Stimulated activated CD8-positive, alpha-beta memory T cell treated with anti-CD3 and anti-CD28 coated beads, Interleukin-4, amount 100 ng/mL, for 48 hours (primary cell): ENCODE measurements at places on chromosomes 2 and 18.

GRCh38 chr2:196219671-196220070 lies 48.3 kb upstream of the STK17B start:
- no peak for DNase-seq

GRCh38 chr2:43057742-43058725 lies 168.4 kb downstream of the ZFP36L2 start:
- no peak for DNase-seq

DNA sequence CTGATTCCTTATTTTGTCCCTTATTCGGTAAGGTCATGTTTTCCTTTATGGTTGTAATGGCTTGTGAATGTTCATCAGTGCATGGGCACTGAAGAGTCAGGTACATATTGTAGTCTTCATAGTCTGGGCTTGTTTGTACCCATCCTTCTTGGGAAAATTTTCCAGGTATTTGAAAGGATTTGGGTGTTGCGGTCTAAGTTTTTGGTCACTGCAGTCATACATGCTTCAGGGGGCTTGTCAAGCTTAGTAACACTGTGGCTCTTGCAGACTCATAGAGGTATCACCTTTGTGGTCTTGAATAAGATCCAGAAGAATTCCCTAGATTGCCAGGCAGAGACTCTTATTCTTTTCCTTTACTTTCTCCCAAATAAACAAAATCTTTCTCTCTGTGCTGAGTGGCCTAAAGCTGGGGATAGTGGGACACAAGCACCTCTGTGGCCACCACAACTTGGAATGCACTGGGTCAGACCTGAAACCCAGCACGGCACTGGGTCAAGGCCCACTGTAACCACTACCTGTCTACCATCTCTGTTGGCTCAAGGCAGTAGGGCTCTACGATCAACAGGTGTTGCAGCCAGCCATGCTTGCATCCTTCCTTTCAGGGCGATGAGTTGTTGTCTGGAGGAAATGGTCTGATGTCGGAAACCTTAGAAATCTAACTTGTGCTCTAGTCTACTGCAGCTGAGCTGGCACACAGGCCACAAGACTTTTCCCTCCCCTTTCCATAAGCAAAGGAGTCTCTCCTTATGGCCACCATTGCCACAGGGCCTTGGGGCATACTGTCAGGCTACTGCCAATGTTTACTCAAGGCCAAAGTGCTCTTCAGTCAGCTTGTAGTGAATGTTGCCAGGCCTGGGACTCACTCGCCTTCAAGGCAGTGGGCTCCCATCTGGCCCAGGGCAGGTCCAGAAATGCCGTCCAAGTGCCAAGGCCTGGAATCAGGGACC lies 21.5 kb downstream of the IL1RN start:
- no peak for DNase-seq

DNA sequence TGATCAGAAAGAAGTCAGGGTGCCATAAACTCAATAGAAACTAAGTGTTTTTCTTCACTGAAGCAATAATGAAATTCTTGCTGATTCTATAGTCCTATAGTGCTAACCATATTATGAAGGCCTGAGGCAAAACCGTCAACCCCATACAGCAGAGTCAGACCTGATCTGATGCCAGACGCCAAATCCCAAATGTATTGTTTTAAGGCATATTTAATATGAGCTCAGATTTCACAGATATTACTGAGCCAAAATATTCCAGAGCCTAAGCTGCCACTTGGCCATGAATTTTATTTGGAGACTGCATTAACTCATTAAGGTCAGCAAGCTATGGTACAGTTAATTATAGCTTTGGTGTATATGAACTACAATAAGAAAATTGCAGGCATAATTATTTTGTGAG lies 53.4 kb downstream of the SCN1A start:
- no peak for DNase-seq

GRCh38 chr2:241673797-241674725 lies 12.6 kb downstream of the DTYMK start:
- no peak for DNase-seq

DNA sequence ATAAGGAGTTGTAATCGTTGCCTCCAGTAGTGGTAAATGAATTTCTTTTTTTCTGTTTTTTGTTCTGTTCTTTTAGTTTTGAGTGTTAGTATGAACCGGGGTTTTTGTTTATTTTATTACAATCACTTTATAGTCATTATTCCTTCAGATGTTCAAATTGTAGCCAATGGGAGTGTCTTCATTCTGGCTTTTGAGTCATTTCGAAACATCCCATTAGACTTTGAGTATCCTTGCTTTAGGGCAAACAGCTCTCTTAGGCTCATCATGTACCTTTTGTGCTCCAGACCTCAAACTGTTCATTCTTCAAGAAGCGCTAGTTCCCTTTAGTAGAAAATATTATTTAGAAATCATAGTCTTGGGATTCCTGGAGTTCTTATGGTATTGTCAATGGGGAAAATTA lies 54.2 kb upstream of the PAX3 start:
- no peak for DNase-seq

DNA sequence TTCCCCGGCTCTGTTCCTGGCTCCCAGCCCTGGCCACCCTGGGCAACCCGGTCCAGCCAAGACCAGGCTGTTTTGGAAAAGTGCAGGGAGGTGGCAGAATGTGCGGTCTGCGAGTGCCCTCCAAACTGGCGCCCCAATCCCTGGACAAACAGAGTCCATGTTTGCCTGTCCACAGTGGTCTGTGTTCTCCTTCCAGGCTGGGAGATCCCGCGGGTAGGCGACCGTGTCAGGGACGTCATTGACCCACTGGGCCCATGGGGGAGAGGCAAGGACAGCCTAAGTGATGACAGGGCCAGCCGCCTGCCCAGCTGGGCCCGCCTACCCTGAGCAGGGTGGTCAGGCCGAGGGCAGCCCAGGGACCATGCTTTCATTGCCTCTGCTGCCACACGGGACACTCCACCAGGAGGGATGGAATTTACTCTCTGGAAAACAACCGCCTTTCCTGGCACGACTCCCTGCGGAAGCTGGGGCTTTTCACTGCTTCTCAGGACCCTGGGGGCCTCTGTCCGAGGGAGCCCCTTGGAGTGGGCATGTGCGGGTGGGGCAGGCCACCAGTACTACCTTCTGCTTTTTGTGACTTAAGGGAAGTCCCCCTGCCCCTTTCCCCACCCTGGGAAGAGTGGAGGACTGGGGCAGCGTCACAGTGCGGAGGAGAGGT lies 20.1 kb downstream of the CYP26B1 start:
- DNase-seq = no peak

DNA sequence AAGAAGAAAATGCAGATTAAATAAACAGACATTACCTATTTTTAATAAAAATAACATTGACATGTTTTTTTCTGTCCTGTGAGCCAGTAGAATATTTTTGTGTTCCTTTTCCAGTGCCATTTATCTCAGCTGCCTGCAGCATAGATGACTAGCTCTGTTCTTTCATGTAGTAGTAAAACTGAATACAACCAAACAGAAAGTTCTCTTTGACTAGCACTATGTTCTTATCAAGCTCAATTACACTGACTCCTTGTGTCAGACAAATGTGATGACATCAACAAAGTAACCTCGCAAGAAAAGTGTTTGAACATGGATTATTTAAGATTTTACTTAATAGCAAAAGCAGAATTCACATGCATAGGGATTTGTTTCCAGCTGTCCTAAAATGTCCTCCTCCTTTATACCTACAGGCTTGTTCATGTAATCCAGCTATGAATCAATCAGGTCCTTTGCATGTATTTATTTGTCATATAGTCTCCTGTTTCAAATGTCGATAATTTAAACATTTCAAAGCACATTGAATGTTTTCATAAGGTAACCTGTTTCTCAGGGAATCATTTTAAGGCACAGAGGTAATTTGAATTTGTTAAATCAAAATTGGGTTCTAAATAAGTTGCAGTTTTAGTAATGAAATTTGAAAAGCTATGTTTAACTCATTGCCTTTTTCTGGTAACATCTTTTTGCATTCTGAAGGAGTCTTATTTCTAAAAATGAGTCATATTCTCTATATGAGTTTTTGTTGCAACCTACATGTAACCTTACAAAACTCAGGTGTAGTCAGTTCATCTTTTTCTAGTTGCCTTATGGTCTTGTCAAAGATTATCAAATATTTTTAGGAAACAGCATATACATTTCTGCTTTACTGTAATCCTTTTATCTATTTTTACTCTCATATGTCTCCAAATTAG lies 215.3 kb upstream of the GULP1 start:
- no peak for DNase-seq

- no peak for DNase-seq
Observed at GRCh38 chr2:16656784-16657391, 8.7 kb downstream of the CYRIA start.

- no peak for DNase-seq
Observed at GRCh38 chr2:50221106-50221505, 810.8 kb downstream of the NRXN1 start.

DNA sequence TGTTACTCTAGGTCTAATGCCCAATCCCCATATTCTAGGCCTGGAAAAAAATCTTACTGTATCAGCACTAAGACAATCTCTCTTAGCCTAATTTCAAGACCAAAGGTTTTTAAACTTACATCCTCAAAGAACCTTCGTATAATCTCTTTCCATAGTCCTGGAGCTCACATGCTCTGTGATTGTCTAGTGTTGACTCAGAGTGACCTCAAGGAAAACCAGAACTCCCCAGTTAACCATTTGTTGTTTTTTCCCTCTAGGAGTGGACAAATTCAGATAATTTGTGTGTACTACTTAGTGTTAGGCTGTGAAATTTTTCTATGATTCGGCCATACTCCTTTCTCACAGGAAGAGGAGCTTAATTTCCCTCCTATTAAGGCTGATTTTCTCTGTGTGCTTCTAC lies 536.1 kb downstream of the SLC4A3 start:
- DNase-seq = no peak

DNA sequence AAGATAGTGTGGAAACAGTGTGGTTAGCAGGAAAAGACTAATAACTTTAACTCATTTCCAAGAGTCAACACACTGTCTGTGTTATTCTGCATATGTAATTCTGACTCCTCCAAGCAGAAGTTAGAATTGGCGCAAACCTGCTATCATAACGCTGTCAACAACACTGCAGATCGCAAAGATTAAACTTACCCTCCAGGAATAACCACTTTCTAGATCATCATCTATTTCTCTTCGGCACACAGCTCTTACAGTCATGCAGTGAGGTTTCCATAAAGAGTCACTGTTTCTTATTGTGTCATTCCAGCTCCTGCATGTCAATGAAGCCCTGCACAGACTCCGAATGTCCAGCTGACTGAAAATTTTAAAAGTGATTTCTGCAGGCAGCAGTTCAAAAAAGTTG lies 2.4 kb downstream of the FBXO48 start:
- no peak for DNase-seq

GRCh38 chr2:215949991-215950404 lies 63.4 kb downstream of the MREG start:
- no peak for DNase-seq

DNA sequence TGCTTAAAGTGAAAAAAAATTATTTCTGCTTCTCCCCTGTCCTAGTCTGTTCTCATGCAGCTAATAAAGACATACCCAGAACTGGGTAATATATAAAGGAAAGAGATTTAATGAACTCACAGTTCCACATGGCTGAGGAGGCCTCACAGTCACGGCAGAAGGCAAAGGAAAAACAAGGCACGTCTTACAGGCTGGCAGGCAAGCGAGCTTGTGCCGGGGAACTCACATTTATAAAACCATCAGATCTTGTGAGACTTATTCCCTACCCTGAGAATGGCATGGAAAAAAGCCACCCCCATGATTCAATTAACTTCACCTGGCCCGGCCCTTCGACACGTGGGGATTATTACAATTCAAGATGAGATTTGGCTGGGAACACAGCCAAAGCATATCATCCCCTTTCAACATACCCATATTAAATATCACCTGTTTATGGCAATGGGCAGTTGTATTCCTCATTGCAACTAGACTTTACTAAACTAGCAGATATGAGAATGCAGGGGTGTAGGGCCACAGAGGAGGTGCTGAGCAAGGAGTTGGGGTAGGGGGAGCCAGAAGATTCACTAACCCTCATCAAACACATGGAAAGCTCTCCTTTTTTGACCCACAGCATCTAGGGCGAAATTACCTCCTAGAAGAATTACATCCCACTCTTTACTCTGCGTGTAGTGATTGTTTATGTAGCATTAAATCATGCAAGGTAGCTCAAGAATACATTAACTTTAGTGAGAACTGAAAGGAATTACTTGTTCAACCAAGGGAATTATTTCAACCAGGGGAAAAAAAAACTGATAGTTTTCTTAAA lies 183.3 kb upstream of the DOK6 start:
- no peak for DNase-seq

DNA sequence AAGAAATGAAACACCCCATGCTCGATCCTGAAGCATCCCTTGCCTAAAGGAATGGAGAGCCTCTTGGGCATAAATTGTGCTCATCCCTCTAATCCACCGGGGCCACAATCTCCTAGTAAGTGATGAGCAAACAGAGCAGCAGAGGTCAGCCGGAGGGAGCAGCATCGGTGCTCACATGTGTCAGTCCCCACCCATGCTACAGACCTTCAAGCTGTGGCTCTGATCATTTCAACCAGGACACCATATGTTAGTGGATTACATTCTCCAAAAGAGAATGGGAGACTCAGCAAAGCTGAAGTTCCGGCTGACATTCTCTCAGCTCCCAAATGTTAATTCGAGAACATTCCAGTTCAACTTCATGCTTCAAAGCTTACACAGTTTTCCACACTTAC lies 75.6 kb downstream of the AAK1 start:
- DNase-seq = no peak

DNA sequence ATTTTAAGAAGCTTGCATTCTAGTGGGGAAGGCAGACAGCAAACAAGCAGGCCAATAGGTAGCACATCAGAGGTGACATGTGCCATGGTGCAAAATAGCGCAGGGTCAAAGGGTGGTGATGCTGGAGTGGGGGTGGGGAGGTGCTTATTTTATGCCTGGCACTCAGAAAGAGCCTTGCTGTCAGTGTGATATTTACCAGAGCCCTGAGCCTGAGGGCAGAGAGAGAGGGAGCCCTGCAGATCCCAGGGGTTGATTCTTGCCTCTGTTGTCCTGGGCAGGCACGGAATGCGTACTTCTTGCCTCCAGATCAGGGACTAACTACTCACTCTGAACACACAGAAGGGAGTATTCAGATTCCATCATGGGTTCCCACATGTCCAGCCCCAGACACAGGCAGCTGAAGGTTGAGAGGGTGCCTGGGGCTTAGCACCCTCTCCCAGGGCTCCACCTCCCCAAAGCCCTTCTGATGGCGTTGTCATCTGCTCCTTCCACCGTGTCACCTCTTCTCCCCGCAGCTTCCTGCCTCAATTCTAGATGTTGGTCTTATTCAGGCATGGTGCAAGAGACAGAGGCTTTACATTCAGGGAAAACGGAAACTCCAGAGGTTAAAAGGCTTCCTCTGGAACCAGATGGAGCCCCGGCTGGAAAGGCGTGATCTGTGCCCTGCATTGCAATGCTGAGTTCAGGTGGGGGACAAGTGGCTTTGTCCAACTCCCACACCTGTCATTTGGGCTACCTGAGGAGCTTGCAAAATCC lies 252.3 kb downstream of the HAUS1 start:
- DNase-seq = no peak

DNA sequence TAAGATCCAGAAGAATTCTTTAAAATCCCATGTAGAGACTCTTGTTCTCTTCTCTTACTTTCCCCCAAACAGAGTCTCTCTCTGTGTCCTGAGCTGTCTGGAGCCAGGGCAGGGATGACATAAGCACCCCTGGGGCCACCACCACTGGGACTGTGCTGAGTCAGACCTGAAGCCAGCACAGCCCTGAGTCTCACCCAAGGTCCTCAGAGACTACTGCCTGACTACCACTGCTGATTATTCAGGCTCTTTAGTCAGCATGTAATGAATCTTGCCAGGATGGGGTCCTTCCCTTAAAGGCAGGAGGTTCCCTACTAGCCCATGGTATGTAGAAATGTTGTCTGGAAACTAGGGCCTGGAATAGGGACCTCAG lies 34.9 kb upstream of the DYNC1I2 start:
- DNase-seq = no peak

GRCh38 chr2:239831861-239832489 lies 193.2 kb downstream of the NDUFA10 start:
- no peak for DNase-seq
